ENCODE measurements at places on chromosomes 5 and 9. TPM values are rescaled to one million over a fixed set of nuclear protein-coding genes. Genes with fewer than 3 reads are reported as not detected.

- no peak overlapping the region for H3K4me3 ChIP-seq
- H3K4me1 ChIP-seq = peaks cover 44% of the 10 kb centered on the region
- no peak for DNase-seq
- peak overlapping the region; percentile 74 for H3K27ac ChIP-seq
- H3K36me3 ChIP-seq = no peaks in the 10 kb centered on the region
- no peaks in the 10 kb centered on the region for H3K27me3 ChIP-seq
Observed at GRCh38 chr9:134734270-134734669, 92.7 kb downstream of the COL5A1 start.

- DNase-seq = no peak
- no peak overlapping the region for H3K4me3 ChIP-seq
- H3K27me3 ChIP-seq = no peaks in the 10 kb centered on the region
- no peak overlapping the region for H3K27ac ChIP-seq
- no peaks in the 10 kb centered on the region for H3K4me1 ChIP-seq
Observed at GRCh38 chr9:81072758-81073157, 616.6 kb downstream of the TLE1 start.

The FLT4 gene
- total RNA-seq = 13.7 TPM

The SLC6A19 gene
- total RNA-seq = not detected
